ENCODE measurements at places on chromosomes 3 and 15.

GRCh38 chr3:108407886-108408285 lies 102.5 kb downstream of the MYH15 start:
- DNase-seq, result no peak

DNA sequence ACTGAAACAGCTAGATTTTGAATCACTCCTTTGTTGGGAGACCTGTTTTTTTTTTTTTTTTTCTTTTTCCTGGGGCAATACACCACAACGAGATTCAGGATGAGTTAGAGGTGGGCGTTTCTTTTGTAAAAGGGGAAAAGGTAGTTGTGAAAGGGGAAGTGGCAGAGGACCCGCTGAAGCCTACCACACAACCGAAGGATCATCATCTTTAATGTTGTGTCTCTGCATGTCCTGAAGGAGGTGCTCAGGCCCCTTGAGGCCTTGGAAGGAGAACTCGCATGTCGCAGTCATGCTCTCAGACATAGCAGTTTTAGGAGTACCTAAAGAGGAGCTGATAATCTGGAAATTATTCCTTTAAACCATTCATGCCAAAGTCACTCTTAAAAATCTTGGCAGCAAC lies 137.9 kb upstream of the LRIG1 start:
- no peak for DNase-seq

DNA sequence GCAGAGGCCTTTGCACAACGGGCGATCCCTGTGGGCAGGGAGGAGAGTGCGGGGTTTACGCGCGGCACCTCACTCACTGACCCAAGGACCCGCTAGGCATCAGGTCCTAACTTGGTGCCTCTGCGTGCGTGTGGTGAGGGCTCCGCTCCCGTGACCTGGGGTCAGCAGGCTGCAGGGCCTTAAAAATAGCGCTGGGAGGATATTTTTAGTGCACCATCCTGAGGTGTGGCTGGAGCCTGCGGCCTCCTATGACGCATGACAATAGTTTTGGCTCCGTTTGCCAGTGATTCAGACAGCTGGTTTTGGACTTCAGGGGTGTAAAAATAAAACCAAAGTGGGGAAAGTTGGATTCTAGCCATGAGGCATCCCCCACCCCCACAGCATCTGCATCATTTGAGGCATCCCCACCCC lies 139.0 kb downstream of the FAM43A start:
- no peak for DNase-seq

DNA sequence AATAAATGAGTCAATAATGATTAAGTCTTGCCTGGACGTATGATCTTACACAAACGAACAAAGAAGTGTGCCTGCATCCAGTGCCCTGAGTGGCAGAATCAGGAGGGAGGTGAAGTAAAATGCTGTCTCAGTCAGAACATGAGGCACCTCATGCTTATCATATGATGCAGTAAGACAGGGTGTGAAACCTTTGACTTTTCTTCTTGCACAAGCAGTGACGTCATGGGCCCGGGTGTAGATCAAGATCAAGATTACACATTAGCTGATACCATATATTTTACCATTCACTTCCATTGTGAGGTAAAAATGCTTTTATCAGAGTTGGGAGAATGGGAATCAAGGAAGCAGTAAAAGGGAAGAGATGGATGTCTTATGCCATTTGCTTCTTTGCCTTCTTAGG lies 291.6 kb upstream of the PLSCR5 start:
- DNase-seq, result no peak

DNA sequence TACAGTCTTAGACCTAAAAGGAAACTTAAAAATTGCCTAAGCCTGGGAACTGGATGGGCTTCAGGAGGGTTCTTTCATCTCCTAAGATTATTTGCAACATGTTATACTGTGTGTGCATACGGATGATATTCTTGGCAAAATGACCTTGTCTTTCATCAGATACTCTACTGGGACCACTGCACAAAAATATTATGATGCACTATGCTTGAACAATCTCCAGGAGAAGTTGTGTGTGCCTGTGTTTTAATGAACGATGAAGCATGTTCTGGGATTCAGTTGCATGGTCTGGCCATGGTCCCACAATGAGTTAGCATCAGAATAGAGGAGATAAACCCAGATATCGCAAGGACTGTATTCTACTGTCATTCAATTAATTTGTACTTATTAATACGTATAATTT lies 68.7 kb downstream of the GAP43 start:
- no peak for DNase-seq

- DNase-seq, result no peak
These were observed 246.1 kb downstream of the TBL1XR1 start for GRCh38 chr3:176951144-176951543.

GRCh38 chr3:174440253-174440701 lies 418.9 kb upstream of the NAALADL2 start:
- DNase-seq, result peak; percentile 75

DNA sequence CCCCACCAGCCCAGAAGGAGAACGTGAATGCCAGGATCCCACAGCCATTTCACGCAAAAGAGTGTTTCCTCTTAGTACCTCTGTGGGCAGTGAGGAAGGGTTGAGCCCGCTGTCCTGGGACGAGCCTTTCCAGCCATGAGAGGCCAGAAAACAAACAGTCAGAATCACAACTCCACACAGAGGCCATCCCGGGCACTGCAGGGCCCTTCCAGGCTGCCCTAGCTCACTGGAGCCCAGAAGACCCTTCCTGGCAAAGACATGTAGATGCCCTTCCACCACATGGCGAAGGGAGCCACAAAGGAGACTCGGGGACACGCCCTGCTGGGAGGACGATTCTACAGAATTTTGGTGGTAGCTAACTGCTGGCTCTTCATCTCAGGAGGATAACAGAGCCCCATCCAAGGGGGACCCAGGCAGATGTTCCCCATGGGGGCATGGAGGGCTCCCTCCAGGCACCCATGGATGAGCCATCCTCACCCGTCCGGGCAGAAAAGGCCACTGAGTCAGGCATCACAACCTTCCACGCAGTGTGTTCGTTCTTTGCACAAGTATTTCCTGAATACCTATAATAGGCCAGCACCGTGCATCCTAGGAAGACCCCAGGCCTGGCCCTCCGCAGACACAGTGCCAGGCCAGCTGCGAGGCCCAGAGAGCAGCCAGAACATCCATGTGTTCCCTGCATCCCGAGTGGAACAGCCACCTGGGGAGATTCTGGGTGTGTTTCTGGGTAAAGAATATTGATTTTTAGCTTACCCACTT lies 47.2 kb downstream of the SLC12A8 start:
- peak; percentile 63 for DNase-seq

All from amniotic epithelial cell (primary cell).